ENCODE measurements at places on chromosomes 3 and 15.

DNA sequence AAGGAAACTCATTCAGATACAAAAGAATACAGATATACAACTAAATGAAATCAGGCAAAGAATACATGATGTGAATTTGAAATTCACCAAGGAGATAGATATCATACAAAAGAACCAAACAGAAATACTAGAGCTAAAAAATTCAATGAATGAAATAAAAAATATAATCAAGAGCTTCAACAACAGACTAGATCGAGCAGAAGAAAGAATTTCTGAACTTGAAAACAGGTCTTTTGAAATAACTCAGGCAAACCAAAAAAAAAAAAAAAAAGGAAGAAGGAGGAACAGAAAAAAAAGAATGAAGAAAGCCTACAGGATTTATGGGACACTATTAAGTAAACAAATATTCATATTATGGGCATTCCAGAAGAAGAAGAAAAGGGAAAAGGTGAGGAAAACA lies 137.8 kb downstream of the DMXL2 start:
- no peak for DNase-seq

GRCh38 chr3:141050576-141051442 lies at the start of gene SPSB4:
TSS of gene SPSB4 (plus strand) at chr3:141051347. CDS start at chr3:141066105, 14,758 bp downstream.
- peak; percentile 62 for DNase-seq

DNA sequence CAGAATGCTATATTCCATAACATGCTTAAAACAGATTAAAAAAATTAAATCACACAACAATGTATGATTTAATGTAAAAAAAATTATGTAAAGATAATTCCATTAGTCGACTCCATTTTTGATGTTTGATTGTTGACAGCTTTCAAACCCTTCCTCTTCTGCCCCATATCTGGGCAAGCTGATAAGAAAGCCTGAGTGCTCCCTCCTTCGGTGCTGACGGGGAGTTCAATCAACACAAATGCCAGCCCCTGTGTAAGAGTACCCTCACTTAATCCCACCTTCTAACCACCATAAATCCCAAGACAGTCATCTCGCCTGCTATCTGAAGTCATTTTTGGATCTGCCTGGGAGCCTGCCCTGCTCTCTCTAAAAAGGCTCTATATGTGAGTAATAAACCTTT lies 59.8 kb upstream of the IP6K2 start:
- no peak for DNase-seq

- DNase-seq, result no peak
These were observed 104.8 kb upstream of the CCDC54 start for GRCh38 chr3:107272471-107272870.

DNA sequence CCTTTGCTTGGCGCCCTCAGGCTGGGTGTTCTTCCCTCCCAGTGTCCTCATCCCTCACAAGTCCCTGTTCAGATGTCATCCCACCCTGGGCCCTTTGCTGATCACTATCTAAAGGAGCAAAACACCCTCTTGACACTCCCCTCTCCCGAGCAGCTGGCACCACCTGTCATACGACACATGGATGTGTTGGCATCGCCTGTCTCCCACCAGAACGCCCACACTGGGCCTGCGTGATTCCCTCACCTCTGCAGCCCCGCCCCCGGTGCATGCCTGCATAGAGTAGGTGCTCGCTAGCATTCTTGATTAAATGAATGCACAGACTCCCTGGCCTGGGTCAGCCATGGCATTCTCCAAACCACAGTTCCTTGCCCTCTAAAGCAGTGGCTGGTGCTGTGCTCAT lies 75.8 kb downstream of the DNAJB8 start:
- no peak for DNase-seq

- DNase-seq, result no peak
These were observed 371.9 kb upstream of the CNTN4 start for GRCh38 chr3:1726741-1727140.

- no peak for DNase-seq
These were observed 10.7 kb downstream of the THSD4 start for GRCh38 chr15:71125831-71126450.

GRCh38 chr3:78003090-78003489 lies 963.2 kb downstream of the ROBO2 start:
- DNase-seq, result no peak

GRCh38 chr3:24340966-24341365 lies 153.7 kb downstream of the THRB start:
- DNase-seq, result no peak

DNA sequence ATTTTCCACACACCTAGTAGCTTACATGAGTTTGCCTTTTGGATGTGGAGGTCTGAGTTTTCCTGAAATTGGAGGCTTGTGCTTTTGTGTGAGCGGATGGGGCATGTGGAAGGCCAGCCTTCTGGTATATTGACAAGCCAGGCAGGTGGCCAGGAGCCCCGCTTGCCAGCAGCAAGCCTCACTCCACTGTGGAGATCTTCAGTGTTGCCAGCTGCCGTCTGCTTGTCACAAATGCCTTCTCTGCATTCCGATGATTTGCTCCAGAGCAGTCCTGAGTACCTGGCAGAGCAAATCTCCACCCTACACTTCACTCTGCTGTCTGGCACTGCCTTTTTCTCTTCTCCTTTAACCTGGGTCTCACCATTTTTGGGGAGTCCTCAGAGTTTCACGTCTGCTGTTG lies 29.1 kb upstream of the CHST2 start:
- DNase-seq, result no peak

DNA sequence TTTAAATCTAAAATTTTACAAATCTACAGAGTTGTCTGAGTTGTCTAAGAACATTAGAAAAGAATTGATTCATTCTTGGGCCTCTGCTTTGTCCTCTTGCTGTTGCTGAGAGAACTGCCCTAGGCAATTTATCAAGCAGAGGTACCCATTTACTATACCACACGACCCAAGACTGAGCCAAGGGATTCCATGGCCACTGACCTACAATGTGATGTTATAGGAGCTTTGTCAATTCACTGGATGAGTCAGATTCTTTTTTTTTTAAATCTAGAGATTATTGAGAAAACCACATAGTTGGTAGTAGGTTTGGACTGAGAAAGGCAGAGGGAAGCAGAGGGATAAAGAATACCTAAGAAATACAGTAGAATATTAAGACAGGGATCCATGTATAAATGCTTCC lies 55.3 kb downstream of the TRAT1 start:
- no peak for DNase-seq

DNA sequence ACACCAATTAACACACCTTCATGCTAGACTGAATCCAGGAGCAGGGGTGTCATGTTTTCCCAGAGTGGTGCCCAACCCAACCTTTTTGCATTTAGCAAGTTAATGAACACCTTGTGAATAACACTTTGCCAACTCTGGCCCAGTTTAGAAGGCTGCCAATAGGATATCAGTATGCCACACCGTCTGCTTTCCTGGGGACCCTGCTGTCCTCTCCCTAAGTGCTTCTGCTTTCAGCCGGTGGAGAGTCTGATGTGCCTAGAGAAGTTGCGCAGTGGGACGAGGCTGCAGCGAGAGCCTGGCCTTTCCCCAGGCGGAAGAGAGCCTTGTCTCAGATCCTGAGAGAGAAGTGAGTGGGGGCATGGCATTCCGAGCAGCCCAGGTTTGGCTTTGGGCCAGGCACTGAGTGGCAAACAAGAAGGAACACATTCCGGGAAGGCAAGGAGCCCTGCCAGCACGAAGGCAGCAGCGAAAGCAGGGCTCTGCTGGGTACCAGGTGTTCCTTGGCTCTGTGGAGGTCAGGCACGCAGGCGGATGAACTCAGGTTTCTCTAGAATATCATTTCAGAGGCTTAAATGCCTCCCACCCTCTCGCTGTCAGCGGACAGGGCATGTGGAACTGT lies 36.9 kb downstream of the SENP8 start:
- DNase-seq, result no peak

DNA sequence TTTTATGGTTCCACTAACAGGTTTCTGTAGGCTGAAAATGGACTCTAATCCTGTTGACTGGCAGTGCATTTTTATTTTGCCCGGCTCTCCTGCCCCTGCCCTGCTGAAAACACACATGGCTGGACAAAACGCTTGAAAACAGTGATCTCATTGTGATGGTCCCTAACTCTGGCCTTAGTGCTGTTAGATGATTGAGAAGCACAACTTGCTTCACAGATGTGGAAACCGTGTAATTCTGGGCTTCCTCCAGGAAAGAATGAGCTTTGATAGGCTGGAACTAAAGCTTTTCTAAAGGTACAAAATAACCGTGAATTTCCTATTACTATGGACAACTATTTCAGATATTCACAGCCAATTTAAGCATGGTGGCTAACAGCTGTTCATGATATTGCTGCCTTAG lies 121.4 kb downstream of the VGLL3 start:
- DNase-seq, result no peak

GRCh38 chr3:147034359-147034758 lies 372.0 kb downstream of the ZIC4 start:
- DNase-seq, result no peak

- DNase-seq, result no peak
These were observed 48.6 kb upstream of the MAGEF1 start for GRCh38 chr3:184760337-184761074.

- no peak for DNase-seq
These were observed 206.9 kb upstream of the TRIM42 start for GRCh38 chr3:140470962-140471361.

DNA sequence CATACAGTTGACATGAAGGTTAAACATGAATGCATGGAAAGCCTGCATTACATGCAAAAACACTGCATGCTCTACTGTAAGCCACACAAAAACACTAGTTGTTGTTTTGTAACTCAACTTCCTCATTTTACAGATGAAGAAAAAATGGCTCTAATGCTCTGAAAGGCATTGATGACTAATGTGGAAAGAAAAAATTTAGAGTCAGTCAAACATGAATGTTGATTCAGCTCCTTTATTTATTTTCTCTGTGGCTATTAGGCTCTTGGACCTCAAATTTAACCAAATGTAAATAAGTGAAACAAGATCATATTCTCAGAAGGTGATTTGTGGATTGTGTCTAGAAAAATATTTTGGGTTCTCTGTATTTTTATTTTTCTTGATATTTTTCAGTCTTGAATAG lies 336.7 kb upstream of the ZNF717 start:
- peak; percentile 16 for DNase-seq

GRCh38 chr15:82875411-82876003 lies 66.1 kb downstream of the WHAMM start:
- no peak for DNase-seq

DNA sequence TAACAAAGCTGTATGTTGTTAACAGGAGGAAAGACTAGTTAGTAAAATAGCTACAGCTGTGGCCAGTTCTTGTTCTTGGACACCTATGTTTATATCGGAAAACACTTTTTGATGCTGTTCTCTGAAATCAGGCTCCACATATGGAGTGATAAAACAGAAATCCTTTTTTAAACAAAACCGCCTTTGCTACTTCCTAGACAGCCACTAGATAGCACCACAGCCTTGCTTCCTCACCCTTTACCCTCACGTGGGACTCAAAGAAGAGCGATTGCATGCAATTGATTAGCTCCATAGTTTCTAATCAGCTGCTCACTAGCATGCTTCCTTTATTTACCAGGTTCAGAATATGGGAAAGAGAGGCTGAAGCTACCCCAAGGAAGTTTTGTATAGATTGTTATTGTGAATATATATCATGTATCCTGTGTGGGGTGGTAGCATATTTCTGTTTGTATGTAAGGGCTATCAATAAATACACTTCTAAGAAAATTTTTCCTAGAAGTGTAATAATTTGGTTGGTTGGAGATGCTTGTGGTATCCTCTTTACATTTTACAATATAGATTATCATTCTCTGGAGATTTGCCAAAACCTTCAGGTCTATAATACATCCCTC lies 4.3 kb upstream of the MTFMT start:
- peak; percentile 63 for DNase-seq

DNA sequence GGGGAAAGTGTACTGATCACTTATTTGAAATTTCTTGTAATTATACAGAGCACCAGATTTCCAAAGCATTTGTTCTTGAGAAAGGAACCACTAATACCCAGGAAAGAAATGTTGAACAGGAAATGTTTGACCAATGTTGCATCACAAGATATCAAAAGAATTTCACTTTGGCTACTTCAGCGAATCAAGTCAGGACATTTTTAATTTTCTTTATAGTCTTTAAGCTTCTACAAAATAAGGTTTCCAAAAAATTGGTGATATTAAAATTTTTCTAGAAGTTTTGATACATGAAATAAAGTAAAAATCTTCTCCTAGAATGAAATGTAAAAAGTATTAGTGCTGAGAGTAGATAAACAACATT lies 421.9 kb downstream of the MECOM start:
- DNase-seq, result no peak

GRCh38 chr15:54556231-54556630 lies 578.0 kb downstream of the UNC13C start:
- DNase-seq, result no peak

DNA sequence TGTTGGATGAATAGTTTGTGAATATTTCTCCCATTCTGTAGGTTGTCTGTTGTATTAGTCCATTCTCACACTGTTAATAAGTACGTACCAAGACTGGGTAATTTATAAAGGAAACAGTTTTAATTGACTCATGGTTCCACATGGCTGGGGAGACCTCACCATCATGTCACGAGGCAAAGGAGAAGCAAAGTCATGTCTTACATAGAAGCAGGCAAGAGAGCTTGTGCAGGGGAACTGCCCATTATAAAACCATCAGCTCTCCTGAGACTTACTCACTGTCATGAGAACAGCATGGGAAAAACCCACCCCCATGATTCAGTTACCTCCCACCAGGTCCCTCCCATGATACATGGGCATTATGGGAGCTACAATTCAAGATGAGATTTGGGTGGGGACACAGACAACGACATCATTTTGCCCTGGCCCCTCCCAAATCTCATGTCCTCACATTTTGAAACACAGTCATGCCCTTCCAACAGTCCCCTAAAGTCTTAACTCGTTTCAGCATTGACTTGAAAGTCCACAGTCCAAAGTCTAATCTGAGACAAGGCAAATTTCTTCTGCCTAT lies 133.2 kb downstream of the LMLN start:
- DNase-seq, result peak; percentile 75

GRCh38 chr3:64408770-64409169 lies 183.5 kb upstream of the PRICKLE2 start:
- peak; percentile 1 for DNase-seq

GRCh38 chr15:50049871-50050270 lies 69.2 kb downstream of the ATP8B4 start:
- no peak for DNase-seq

- no peak for DNase-seq
These were observed 1.2 kb upstream of the ADCY5 start for GRCh38 chr3:123449997-123450604.

DNA sequence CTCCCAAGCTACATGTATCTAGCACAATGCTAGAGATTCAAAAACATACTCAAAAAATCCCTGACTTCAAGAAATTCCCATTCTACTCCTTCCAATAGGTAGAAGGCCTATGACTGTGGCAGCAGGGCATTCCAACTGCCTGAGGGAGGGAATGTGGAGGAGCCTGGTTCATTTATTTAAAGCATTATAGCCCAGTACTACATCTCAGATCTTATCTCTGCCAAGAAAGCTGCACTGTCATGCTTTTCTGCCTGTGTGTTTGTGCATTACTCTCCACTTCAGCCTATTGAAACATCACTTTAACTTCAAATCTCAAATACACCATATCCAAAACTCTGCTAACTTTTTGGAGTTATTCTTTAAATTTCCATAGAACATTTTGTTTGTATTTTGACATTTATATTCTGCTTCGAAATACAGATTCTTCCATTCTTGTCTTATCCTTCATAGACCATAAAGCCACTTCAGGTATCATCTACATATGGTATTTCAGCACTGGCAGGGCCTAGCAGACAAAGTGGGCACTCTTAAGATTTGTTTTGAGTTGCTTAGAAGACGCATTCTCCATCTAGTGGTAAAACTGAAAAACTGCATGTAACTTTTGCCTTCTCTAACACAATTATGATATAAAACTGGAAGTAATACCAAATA lies 59.1 kb upstream of the NEDD4 start:
- peak; percentile 77 for DNase-seq
